ENCODE measurements at places on chromosomes 13 and 19.

DNA sequence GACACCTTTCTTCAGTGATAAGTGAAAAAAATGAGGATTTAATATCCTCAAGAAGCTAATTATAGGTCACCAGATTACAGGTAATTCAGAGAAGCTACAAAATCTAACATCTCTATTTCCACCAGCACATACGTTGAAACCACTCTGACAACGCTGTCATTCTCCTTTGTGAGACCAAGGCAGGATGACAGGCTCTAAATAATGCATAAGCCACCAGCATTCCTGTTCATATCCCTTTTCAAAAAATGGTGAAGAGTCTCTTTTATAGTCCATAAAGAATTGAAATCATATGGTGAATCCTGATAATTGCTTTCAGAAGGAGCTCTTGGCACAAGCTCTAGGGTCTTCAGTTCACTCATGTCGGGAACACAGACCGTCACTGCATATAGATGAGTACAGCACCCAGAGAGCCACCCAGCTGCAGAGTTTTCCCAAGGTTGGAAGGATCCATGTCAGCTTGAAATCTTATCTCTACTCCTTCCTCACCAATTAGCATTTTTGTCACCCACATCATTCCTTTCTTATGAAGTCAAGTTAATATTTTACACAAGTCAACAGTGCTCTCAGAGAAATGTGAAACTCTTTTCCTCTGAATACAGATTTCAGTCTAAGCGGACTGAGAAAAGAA, 431.4 kb downstream of the TBC1D4 start:
- no peak for DNase-seq

DNA sequence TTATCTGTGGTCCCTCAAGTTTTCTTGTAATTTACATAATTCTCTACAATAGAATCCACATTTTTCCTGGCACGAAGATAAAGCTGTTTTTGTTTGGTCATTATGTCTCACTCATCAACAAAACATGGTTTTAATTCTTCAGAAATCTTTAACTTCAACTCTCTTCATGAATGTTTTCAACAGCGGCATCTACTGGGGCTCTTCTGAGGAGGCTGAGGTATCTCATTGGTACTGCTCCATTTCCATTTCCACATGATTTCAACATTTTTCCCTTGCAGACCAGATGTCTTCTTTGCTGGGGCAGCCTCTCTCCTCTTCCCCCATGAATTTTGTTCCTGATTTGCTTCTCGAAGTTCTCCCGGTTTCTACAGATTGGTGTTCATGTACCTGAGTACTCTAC, 5.8 kb upstream of the KBTBD7 start:
- DNase-seq = no peak

GRCh38 chr13:95745289-95745688, 68.3 kb downstream of the DNAJC3 start:
- DNase-seq = no peak

DNA sequence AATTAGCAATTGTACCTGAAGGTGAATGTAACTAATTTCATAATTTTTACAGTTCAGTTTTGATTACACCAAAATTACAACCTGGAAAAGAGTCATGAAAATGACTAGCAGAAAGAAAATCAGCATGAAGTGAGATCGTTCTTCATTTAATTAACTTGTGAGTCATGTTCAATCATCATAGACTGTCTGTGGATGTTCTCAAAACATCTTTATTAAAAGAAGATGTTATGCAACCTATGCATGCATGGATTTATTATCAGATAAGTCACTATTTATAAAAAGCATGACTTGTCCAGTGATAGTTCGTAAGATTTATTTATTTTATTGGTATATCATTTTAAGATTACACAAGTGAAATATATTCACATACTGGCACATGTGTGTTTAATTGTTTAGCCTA, 245.9 kb downstream of the ITGBL1 start:
- no peak for DNase-seq

DNA sequence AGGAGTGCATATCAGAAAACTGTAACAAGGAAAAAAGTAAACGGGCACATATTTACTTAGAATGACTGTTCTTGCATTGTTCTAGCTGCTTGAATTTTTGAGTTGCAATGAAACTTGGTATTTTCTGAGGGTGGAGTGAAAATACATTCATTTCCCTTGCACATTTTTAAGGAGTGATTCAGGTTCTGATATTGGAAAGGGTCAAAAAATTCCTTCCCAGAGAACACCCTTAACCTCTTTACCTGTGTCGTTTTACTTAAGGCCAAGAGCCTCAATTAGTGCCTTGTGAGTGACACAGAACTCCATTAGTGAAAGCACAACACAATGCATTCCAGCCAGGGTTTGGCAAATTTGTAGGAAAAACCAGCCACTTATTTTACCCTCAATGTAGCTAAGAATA, 2.3 kb downstream of the ITGBL1 start:
- no peak for DNase-seq

DNA sequence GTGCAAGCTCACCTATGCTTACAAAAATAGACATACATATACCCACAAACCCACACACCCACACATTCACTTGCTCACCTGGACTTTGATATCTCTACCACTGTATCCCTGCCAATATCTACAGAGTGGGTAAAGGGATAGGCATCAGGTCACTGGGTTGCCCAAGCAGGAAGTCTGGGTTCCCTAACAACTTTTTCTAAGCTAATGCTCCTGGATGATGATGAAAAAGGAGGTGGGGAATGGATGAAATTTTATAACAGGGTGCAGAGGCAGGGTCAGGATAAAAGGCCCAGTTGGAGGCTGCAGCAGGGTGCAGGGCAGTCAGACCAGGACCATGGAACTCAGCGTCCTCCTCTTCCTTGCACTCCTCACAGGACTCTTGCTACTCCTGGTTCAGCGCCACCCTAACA, at the start of gene CYP2B6:
Gene CYP2B6 (plus strand): TSS at position 311 of the 410 bp plus-strand sequence. CDS start 24 bp downstream, at position 335.
- DNase-seq = no peak

- DNase-seq = no peak
Observed at GRCh38 chr13:28583651-28584091, 75.3 kb upstream of the POMP start.

DNA sequence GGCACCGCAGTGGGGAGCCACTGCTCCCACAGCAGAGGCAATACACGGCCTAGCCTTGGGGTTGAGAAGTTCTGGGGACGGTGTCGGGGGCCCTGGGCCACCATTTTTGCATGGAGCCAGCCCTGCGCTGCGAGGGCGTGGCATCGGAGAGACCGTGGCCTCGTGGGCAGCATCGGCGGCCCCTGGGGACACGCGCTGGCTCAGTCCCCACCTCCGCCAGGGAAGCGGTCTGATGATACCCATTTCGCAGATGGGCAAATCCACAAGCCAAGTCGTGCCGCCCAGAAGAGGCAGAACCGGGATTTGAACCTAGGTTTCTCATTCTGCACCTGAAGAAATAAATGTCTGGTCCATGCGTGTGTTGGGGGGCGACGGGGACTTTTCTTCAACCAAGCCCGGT, 1.2 kb upstream of the UPK1A start:
- no peak for DNase-seq

GRCh38 chr13:24147570-24147963, 13.0 kb upstream of the SPATA13 start:
- DNase-seq = no peak

- DNase-seq = no peak
Observed at GRCh38 chr13:41471785-41472184, 14.4 kb downstream of the RGCC start.

DNA sequence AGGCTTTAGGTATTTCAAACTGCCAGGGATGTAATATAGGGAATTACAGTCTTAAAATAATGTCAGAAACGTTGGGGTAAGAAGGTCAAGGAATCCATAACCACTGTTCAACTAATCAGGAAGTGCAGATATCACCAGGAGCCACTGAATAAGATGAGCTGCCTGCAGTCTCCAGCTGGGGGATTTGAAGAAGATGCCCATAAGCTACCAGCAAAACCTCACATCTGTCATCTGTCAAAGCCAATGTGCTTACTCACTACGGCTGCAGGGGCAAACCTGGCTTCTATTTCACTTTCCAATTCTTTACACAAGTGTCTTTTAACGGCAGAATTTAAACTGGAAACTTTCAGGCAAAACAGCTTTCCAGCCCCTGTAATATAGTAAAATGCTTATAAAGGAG, 1410.1 kb upstream of the ATXN8OS start:
- no peak for DNase-seq

DNA sequence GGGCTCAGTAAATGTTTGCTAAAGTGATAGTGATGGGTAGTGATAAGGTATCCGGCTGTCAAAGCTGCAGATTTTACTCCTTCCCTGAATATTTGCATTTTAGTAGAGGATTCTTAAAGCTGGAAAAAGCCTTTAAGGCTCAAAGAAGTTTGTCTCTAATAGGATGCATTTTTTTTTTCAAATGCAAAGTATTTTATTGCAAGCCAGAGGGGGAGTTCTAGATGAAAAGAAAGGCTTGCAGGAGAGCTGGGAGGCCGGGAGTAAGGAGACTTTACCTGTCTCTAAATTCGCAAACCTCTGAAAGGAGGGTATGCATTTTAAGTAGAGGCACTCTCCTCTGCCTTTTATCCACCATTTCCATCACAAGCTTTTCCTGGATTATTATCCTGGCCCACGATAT, 100.7 kb upstream of the FNDC3A start:
- DNase-seq = no peak

DNA sequence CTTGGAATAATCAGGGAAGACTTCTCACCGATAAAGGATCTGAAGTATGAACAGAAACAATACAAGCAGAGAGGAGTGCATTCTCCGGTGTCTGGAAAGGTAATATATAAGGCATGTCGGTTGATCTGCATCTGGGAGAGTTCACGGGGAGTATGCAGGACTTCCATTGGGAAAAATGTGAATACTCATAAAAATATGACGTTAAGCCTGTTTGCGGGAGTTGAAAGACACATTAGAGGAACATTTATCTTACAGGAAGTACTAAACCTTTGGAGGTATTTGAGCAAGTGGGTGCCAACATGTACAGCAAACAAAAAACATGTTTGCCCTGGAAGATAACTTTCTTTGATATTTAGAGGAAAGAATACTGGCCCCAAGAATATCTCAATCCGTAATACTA, 286.8 kb downstream of the SLITRK6 start:
- no peak for DNase-seq

- no peak for DNase-seq
Observed at GRCh38 chr13:36919833-36920615, at the start of gene SMAD9. Gene SMAD9 (minus strand): TSS chr13:36920238. CDS start chr13:36879689, 40,549 bp downstream.

DNA sequence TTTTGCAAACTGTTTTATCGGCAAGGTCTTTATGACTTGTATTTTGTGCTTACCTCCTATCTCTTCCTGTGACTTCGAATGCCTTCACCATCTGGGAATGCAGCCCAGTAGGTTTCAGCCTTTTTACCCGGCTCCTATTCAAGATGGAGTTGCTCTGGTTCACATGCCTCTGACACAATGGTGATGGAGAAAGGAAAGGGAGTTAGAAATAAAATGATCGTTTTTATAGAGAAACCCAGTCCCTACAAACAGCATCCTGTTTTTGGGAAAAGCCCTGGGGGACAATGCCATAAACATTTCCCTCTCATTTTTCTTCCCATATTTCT, 27.5 kb upstream of the SLC46A3 start:
- no peak for DNase-seq

DNA sequence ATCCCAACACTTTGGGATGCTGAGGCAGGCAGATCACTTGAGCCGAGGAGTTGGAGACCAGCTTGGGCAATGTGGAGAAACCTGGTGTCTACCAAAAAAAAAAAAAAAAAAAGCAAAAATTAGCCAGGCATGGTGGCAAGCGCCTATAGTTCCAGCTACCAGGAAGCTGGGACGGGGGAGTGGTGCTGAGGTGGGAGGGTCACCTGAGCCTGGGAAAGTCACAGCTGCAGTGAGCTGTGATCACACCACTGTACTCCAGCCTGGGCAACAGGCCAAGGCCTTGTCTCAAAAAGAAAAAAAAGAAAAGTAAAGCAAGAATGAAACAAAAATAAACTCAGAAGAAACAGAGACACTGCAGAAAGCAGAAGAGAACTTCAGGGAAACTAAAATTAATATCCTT, 31.6 kb downstream of the MTRF1 start:
- no peak for DNase-seq

DNA sequence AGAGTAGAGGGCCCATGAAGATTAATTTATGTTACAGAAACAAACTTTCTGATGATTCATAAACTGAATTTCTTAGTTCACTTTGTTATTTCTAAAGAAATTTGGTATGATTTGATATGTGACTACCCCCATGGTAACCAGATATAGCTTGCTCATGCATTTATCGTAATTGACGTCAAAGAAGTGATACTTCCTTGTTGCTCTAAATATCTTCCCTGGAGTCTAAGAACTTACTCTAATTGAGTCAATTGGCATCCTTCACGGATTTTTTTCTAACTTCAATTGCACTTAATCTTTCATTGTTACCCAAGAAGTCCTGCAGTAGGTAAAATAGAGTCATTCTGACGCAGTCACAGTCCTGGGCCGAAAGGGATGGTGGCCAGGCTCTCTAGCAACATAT, 240.9 kb downstream of the GPC5 start:
- DNase-seq = no peak

- no peak for DNase-seq
Observed at GRCh38 chr13:111131048-111131447, 15.9 kb downstream of the ARHGEF7 start.

DNA sequence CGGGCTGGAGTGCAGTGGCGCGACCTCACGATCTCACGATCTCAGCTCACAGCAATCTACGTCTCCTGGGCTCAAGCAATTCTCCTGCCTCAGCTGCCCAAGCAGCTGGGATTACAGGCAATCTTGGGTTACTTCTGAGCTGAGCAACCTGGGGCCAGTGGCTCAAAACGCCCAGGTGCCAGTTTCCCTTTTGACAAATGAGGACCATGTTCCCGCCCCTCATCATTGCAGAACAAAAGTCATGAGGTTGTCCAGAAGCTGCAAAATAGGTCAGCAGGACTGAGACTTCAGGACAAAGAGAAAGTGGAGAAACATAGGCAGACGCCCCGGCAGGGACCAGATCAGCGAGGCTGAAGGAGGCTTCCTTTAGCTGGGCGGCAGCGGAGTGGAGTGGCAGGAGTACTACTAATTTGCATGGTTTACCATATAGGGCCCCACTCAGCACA, 3.3 kb upstream of the ADGRE5 start:
- DNase-seq = no peak

DNA sequence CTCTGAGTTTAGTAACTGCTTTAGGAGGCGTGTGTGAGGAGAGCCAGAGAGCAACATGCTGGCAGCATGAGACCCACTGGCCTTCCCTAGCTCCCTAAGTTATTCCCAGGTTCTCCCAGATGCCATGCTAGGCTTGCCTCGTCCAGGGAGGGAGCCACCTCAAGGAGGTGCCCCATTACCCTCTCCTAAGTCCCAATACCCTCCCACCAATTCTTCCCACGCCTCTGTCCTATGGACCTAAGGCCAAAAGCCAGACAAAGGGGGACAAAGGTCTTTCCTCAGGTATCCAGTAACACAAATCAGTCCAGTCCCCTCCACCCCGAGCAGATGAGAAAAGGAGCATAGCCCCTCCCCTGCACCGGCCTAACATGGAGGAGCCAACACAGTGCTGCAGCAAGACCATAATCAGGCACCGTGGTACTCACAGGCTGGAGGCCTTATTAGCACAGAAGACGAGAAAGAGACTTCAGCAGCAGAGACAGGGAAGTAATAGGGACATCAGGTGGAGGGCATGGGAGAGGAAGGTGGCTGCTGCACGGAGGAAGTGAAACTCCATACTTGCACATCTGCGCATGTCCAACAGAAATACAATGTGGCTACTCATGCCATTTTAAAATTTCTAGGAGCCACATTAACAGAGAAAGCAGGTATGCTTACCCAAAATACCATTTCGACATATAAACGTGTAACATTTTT, 46.3 kb downstream of the BRD4 start:
- no peak for DNase-seq
